ENCODE measurements at places on chromosomes 7 and 10. TPM values are rescaled to one million over a fixed set of nuclear protein-coding genes. Genes with fewer than 3 reads are reported as not detected.

EN2 gene
- polyA plus RNA-seq = not detected

PSMA2 gene
- polyA plus RNA-seq = 142 TPM

WDR86 gene
- polyA plus RNA-seq = 1.1 TPM

FEZF1 gene
- not detected for polyA plus RNA-seq

PEX1 gene
- 11.1 TPM for polyA plus RNA-seq

LEP gene
- 0.25 TPM for polyA plus RNA-seq

Measured in small intestine (tissue), 16 donors.